Endothelial cell of umbilical vein (primary cell): ENCODE measurements at places on chromosomes 16 and 17. TPM values are rescaled to one million over a fixed set of nuclear protein-coding genes. Genes with fewer than 3 reads are reported as not detected.

DNA sequence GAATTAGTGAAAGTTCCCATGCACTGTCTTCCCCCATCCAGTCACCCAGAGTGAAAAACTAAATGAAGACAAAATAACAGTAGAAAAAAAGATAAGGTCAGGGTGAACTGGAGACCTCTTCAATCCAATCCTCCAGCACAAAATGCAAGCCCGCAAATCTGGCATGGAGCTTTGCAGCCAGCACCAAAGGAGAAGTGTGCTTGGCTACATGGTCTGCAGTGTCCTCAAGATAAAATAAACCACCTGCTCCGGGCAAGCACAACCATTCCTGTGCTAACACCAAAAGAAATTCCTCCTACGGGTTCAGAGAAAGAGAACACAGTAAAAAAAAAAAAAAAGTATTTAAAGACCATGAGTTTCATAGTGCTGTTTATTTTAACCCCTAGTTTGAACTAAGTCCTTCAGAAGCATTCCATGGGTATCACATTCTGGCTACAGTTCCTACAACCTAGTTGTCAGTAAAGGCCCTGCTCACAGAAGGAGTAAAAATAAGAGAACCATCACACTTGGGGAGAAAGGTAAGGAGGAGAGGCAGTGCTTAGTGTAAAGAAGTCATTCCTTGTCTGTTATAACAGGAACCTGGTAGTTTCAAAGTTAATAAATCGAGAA, 109.1 kb downstream of the GAS7 start:
- no peak for DNase-seq

GRCh38 chr17:52120465-52120864, 38.0 kb downstream of the CA10 start:
- DNase-seq: no peak

GRCh38 chr17:57772774-57773173, 27.7 kb upstream of the CCDC182 start:
- no peak for DNase-seq

GRCh38 chr17:74466828-74467184, 372 bp downstream of the CD300A start:
- no peak for DNase-seq

DNA sequence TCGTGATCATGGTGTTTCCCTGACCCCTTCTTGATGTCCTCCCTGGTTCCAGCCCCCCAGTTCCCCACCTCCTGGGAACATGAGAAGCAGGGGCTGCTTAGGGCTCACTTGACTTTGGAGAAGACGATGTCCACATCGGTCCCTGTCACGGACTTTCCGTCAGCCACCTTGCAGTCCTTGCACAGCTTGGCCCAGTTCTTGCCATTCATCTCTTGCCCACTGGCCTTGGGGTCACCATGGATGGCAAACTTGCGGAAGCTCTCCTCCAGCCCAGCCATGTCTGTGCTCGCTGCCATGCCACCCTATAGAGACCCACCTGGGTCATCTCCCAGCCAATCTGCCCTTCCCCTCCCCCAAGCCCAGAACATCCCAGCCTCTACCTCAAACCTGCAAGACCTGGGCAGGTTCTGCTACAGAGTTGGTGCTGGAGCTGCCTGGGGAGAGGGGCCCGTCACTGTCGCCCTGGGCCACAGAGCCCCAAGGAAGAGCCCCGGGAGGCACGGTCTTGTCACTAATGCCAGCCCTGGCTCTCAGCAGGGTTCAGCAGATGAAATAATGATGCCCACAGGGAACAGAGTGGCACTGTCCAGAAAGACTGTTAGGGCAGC, 2.4 kb downstream of the TPPP3 start:
- DNase-seq: no peak

DNA sequence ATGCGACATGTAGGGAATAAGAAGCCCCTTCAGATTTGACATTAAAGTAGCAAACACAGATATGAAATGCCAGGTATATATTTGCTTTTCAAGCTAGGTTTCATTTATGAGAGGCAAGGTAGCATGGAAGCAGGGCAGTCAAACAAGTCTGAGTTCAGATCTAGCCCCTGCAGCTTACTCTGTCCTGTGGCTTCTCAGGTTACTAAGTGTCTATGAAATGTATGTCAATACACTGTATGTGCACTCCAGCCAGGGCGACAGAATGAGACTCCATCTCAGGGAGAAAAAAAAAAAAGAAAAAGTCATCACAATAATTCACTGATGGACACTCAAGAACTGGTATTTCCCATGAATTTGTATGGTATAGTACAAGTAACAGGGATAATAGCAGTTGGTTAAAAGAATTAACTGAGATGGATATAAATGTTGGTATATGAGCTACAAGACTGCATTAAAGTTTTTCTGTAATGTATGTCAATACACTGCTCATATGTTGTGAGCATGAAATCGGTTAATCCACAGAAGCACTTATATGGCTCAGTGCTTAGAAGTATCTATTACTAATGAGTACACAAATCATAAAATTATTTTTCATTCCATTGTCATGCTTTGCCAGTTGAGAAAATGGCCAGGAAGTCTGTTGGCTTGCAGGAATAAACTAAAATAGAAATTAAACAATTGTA, 2.9 kb upstream of the WSB1 start:
- no peak for DNase-seq

DNA sequence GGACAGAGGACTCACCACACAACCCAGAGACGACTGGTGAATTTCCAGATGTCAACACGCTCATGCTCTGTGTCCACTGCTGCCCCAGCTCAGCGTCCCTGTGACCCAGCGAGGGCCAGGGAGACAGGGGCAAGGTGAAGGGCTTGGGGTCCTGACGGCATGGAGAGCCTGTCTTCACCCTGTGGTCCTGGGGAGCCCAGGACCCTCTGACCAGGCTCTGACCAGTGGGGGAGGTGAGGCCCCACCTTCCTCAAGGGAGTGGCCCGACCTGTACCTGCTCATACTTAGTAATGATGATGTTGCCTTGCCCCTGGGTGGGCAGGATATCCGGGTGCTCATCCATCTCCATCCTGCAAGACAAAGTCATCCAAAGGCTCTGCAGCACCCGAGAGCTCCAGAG, 39.8 kb downstream of the TNFRSF13B start:
- no peak for DNase-seq

GRCh38 chr16:11679941-11680911, 12.0 kb downstream of the SNN start:
- DNase-seq: no peak

GRCh38 chr16:8286348-8286747, 304.0 kb downstream of the TMEM114 start:
- no peak for DNase-seq

DNA sequence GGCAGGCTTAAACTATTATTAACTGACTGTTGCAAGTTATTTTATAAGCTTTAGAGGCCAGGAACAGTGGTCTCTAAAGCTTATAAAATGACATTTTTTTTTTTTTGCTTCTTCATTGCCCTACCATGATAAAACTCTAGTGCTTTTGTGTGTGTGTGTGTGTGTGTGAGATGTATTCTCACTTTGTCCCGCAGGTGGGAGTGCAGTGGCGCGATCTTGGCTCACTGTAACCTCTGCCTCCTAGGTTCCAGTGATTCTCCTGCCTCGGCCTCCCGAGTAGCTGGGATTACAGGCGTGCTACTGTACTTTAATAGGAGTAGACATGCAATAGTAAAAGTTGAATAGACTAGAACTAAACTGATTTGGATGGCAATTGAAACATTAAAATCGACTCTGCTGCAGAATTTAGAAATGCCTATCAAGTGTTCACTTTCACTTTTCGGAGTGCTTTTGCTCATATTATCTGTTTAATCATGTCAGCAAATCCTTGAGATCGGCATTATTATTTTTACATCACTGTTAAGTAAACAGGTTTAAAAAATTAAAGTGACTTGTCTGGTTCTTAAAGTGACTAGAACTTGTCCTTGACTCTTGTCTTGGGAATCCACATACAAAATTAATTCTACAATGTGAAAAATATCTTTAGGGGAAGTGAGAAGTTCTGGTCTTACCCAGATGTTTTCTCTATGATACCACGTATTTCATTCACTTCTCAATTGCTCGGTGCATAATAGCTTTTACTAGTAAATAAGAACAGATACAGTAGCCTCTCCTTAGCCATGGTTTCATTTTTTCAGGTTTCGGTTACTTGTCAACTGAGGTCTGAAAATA, 8.4 kb upstream of the PCTP start:
- DNase-seq: no peak

- no peak for DNase-seq
Measured at GRCh38 chr17:75684924-75685323, 17.8 kb downstream of the SAP30BP start.

DNA sequence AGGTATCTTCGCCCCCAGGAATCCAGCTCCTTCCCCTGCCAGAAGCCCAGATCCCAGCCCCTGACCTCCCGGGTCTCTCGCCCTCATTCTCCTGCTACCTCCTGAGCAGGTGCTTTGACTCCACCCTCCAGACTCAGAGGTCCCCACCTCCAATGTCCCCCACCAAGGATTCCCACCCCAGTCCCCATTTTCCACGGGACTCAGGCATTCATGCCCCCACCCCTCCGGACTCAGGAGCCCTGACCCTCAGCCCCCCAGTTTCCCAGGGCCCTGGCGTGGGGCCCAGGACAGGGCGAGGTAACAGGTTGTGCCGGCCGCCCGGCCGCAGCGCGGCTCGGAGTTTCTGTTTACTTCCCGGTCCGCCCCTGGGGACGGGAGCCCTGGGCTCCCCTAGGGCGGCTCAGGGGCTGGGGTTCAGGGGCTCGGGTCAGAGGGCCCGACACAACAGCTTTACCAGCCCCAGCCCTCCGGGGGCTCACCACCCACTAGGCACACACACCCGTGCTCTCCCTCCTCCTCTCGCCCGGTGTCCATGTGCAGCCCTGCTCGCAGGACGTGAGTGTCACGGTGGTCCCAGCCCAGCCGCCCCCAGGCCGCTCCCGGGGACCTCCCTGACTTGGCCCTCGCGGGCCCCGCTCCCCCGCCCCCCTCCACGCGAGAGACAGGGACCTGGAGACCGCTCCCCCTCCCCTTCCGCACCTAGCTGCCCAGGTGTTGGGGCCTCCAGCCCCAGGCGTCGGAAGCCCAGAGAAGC, 595 bp downstream of the BICDL2 start:
- no peak for DNase-seq

- DNase-seq: no peak
Measured at GRCh38 chr17:65417406-65418221, 143.8 kb downstream of the AXIN2 start.

DNA sequence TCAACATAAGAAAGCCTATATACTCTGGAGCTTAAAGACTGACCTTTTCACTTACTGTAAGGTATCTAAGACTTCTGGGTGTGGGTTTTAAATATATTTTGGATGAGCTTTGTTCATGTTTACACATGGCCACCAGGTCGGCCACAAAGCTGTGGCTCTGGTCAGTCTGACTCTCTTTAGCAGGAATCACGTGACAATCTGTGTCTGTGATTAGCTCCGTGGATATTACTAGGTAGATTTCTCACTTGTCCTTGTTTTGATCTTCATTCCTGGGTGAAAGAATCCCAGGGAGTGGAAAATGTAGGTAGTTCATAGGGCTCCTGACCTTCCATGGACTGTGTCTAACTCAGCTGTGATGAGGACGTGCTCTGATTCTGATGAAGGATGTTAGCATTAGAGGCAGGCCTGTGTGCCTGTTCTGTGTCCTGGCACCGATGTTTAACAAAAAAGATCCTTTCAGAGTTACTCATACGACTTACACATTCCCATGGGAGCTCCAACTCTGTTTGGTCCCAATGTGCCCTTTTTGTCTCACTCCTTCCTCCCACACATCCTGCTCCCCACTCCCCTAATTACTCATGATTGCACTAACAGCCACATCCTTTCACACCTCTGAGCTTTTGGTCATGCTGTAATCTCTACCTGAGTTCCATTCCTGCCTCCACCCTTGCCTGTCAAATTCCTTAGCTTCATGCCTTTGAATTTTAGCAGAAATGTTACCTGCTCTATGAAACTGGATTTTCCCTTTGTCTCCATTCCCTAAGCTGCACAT, 425.1 kb downstream of the MAF start:
- DNase-seq: no peak

ANKRD40CL gene
- polyA plus RNA-seq: not detected in 2 replicates

KCNJ16 gene
- 0.07 and 0.08 TPM in 2 replicates for polyA plus RNA-seq

SLC5A11 gene
- 0.12 and 0.21 TPM in 2 replicates for polyA plus RNA-seq

ZPBP2 gene
- polyA plus RNA-seq: not detected in 2 replicates
